ENCODE measurements at places on chromosomes 3 and 15.

- DNase-seq: no peak
These were observed 51.3 kb upstream of the SCAANT1 start for GRCh38 chr3:63963496-63963895.

- no peak for DNase-seq
These were observed 102.2 kb downstream of the ABHD5 start for GRCh38 chr3:43792904-43793303.

- DNase-seq: peak; percentile 98
These were observed 194.7 kb downstream of the LPP start for GRCh38 chr3:188348435-188349244.

DNA sequence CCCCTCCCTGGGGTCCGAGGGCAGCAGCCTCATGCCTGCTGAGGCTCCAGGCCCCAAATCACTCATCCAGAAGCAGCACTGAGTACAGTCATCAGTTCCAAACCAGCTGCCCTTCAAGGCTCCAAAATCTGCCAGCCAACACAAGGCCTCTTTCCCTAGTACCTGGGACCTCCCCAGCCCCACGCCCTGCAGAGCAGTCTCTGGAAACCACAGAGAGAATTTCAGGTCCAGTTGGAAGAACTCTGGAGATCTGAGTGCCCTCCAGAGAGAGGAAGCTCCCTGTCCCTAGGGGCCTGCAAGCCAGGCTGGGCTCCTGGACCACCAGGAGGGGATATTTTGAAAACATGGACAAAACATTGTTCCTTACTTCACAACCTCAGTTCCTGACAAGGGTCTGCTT, 26.2 kb downstream of the TKT start:
- DNase-seq: no peak

- no peak for DNase-seq
These were observed 12.0 kb downstream of the TTBK2 start for GRCh38 chr15:42908538-42908937.

- no peak for DNase-seq
These were observed 80.4 kb upstream of the GCNT3 start for GRCh38 chr15:59531066-59531675.

GRCh38 chr15:84878504-84878903, 6.0 kb upstream of the SLC28A1 start:
- peak; percentile 41 for DNase-seq

- no peak for DNase-seq
These were observed 40.0 kb downstream of the ADAMTS9 start for GRCh38 chr3:64647825-64648224.

GRCh38 chr3:46866720-46867549, 3.7 kb upstream of the MYL3 start:
- DNase-seq: peak; percentile 43

DNA sequence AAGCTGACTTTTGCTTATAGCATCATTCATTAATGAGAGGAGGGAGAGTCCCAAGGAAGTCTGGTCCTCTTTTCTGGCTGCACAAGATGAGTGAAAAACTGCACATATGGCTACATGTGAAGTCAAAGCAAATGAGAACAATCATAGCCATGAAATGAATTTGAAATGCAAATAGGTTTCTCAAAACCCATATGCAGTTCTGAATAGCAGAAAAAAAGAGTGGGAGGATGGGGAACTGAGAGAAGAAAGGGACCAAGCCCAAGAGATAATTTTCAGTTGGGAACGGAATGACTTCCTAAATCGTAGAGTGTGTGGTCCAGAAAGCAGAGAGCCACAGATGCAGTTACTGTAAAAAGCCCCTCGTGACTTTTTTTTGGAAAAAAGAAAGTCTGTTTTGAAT, 66.3 kb downstream of the GTPBP8 start:
- DNase-seq: no peak

DNA sequence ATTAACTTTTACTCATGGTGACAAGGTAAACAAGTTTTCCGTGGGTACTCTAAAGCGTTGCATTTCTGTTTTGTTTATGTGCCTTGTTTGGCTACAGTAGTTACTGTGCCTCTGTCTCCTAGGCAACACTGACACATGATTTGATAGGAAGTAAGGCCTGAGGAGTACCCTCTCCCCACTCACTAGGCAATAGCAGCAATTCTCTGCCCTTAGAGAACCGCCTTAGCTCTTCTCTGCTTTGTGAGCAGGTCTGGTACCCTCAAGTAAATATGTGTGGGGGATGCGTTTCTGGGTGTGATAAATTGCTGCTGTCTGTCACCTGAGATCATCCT, at the start of gene IL5RA:
Gene IL5RA, minus strand, starts transcription at position 76 of the 332 bp plus-strand sequence. CDS start 5,390 bp downstream, outside the sequence.
- DNase-seq: no peak

GRCh38 chr3:27224197-27224596, 145.0 kb downstream of the NEK10 start:
- peak; percentile 15 for DNase-seq

- DNase-seq: no peak
These were observed 58.0 kb downstream of the IGF1R start for GRCh38 chr15:98706387-98706786.

DNA sequence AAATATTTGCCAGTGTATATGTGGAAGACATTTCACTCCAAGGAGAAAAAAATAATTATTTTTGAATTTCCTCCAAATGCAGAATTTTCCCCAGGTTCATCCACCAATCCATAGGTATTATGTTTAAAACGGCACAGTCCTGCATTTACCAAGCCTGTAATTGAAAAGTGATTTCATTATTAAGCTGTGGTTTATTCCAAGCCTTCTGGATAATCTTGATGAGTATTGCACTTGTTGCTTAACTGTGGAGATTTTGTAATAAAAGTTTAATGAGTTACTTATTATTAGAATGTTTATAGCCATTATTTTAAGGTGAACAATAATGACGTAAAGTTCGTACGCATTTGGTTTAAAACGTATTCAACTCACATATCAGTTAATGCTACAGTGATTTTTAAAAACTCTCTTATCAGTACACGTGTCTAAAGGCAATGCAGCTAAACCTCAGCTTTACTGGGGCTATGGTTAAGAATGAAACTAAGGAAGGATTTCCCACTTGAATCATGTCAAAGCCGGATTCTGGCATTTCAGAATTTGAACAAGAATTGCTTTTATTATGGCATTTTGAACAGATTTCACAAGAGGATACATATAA, 283.9 kb downstream of the MECOM start:
- DNase-seq: no peak

DNA sequence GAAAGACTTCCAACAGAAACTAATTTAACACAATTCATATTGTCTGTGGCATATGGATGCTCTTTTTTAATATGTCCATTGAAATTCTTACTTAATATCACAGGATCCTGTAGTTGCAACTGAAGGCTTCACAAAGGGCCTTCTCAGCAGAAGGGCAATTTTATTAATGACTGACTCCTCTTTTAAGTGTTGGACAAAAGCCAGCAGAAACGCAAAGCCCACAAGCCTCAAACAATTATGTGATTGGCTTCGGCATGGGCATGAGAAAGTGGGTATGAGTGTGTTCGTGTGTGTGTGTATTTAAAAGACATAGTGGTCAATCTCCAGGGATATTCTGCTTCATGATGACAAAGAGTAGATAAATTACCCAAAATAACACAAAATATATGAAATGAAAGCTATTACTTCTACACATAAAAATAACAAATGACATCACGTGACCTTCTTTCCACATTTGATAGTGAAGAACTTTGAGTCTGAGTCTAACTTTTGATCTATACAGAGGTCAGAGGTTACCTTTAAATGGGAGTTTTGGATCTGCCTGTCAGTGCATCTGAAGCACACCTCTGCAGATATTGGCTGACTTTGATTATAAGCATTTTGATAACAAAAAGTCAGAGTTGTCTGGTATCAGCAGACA, 496.9 kb downstream of the CADM2 start:
- no peak for DNase-seq

DNA sequence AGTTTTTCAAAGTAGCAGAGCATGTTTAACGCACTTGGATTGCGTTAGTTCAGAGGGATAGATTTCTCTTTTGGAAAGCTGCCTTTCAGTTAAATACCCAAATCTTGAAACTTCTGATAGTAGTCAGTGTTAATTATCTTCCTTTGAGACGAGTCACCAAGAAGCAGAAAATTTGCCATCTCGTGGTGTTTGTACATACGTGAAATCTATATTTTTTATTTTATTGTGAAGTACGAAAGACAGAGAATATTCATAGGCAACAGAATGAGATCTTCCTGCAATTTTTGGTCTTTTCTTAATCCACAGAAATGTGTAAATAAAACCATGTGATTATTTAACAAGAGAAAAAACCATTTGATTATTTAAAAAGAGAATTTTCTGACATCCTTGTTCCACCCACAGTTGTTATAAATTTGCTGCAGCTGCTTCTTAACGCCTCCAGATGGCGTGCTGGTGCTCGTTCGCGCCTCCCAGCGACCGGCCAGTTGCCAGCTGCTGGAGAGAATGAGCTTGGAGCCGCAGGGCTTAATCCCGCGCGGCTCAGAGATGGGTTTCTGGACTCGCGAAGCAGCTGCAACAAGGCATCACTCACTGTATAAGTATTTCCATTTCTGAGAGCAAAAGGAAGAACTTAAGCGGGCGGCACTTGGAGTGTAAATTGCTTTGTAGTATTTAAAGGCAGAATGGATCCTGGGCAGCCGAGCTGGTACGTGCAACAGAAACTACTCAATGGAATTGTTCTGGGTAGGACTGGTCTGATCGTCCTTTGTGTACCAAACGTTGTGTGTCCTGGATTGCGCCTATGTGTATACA, 10.5 kb upstream of the SLITRK3 start:
- peak; percentile 79 for DNase-seq

- no peak for DNase-seq
These were observed 10.9 kb upstream of the SRGAP3 start for GRCh38 chr3:9260305-9260704.

DNA sequence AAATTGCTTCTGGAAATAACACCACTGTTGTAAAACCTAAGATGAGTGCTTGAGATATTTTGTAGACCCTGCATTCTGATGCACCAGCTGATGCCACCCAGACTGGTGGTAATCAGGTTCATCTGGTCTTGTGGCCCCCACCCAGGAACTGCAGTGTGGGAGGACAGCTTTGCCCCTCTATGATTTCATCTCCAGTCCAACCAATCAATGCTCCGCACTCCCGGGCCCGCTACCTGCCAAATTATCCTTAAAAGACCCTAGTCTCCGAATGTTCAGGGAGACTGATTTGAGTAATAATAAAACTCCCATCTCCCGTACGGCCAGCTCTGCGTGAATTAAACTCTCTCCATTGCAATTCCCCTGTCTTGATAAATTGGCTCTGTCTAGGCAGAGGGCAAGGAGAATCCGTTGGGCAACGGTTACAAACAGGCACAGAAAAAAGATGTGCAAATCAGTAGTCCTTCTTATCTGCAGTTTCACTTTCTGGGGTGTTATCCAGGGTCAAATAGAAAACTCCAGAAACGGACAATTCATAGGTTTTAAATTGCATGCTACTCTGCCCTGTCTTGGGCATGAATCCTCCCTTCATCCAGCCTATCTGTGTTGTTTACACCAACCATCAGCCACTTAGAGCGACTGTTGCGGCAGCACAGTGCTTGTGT, 29.2 kb upstream of the TRPM1 start:
- DNase-seq: no peak

DNA sequence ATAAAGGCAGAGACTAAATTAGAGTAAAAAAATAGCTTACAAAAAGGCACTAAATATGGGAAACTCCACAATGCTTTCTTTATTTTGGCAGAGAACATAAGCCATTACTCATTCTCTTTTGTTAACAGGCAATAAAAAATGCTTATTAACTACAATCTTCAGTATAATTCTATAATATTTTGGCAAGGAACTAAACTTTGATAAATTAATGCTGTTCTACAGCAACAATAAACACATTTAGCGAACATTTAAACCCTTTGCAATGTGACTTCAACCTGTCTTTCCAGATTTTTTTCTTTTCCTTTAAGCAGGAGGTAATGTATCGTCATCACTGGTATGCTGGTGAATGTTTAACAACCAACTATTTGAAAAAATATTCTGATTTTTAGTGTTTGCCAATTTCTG, 42.2 kb upstream of the POU1F1 start:
- DNase-seq: peak; percentile 11

GRCh38 chr3:101945980-101946379, 96.7 kb downstream of the NFKBIZ start:
- DNase-seq: no peak

GRCh38 chr15:38378161-38378560, 75.8 kb upstream of the FAM98B start:
- DNase-seq: no peak

Data from fibroblast of skin of right biceps (primary cell).